Activated CD8-positive, alpha-beta memory T cell treated with anti-CD3 and anti-CD28 coated beads for 36 hours (primary cell): ENCODE measurements at places on chromosomes 2 and 18. TPM values are rescaled to one million over a fixed set of nuclear protein-coding genes. Genes with fewer than 3 reads are reported as not detected.

Gene KIF5C
- 25.4 TPM for total RNA-seq

Gene TUBA4B
- not detected for total RNA-seq

Gene SERPINB4
- total RNA-seq = not detected

Gene AMER3
- total RNA-seq = not detected

Gene MRPL33
- total RNA-seq = 92.7 TPM

Gene IL36A
- not detected for total RNA-seq

Gene CD8B2
- total RNA-seq = 4.2 TPM

Gene NR4A2
- 34.7 TPM for total RNA-seq

Gene TRIM43
- total RNA-seq = not detected

Gene SLC40A1
- total RNA-seq = 1.4 TPM

Gene MALL
- 0.50 TPM for total RNA-seq
